ENCODE measurements at places on chromosomes 5 and 9.
A peak's percentile ranks its signal among the peaks of the same experiment; 100 is the strongest.

- peak; percentile 12 for DNase-seq
Observed at GRCh38 chr9:21381448-21382339, 3.5 kb downstream of the IFNA2 start.

GRCh38 chr9:104494808-104495207 lies 9.3 kb upstream of the OR13F1 start:
- DNase-seq: no peak

GRCh38 chr9:102518324-102518723 lies 476.8 kb upstream of the CYLC2 start:
- no peak for DNase-seq

- no peak for DNase-seq
Observed at GRCh38 chr9:26597542-26598149, 295.0 kb downstream of the CAAP1 start.

DNA sequence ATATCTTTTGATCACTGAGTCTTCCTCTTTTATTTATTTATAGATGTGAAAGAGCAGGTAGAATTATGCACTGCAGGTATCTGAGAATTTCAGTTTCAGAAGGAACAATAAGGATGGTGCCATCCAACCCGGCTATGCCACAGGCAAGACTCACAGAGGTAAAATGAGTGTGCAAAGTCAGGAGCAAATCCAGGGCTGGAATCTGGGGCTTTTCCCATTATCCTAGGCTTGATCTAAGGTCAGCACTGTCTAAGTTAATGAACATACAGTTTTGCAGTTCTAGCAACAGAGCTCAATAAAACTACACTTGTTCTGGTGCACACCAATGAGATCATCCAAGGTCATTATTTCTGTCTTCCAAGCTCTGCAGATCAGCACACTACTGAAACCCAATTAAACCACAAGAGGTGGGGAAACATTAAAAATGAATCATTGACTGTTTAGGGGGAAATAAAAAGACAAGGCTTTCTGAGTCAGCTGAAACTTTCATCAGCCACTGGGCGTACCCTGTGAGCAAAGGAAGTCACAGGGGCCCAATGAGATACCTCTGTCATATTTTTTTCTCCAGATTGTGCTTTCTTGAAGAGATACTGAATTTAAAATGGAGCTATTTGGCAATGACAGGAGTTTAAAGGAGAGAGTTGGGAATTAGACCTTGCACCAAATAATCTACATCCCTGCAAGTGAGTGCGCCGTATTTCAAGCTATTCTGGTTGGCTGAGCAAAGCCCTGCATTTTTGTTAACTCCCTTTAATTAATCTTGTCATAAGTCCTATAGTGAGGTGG lies 662.2 kb upstream of the ZNF608 start:
- DNase-seq: peak; percentile 18

DNA sequence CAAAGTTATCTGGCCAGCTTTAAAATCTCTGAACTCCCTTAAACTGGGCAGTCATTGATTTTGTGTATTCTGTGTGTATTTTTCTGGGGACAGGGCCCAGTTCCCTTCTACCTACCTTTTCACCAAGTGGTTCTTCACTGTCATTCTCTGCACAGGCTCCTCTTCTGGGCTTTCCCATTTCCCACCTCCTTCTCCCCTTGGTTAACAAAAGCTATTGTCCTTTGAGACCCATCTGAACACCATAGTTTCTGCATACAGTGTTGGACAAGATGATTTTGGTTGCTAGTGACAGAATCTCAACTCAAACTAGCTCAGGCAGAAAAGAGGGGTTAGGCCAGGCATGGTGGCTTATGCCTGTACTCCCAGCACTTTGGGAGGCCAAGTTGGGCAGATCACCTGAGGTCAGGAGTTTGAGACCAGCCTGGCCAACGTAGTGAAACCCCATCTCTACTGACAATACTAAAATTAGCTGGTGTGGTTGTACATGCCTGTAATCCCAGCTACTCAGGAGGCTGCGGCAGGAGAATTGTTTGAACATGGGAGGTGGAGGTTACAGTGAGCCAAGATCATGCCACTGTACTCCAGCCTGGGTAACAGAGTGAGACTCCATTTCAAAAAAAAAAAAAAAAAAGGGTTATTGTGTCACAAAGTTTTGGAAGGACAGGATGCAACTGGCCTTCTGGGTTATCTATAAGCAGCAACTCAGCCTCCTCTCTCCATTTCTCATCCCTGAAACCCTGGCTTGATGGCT lies 31.0 kb upstream of the ANKRD34B start:
- DNase-seq: no peak

DNA sequence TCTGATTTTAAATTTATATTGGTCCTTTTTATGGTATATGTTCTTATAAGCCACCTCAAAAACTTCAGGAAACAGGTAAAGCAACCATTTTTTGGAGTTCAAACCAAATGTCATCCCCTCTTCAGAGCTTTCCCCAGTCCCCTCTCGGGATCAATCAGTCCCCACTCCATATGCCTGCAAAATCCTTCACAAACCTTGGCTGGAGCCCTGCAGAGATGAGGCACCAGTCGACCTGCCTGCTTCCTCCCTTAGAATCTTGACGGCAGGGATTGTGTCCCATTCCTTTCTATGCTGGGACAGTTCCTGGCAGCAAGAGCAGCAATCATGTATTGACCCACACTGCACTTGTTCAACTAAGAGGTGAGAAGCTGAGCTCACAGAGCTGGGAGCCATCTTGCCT lies 22.6 kb downstream of the B4GALT1 start:
- DNase-seq: no peak

GRCh38 chr9:69805962-69806515 lies 14.6 kb upstream of the CFAP95 start:
- DNase-seq: no peak

GRCh38 chr9:90162819-90163218 lies 479.8 kb downstream of the DIRAS2 start:
- no peak for DNase-seq

GRCh38 chr5:165187815-165188214 lies 1682.4 kb downstream of the MAT2B start:
- DNase-seq: no peak

DNA sequence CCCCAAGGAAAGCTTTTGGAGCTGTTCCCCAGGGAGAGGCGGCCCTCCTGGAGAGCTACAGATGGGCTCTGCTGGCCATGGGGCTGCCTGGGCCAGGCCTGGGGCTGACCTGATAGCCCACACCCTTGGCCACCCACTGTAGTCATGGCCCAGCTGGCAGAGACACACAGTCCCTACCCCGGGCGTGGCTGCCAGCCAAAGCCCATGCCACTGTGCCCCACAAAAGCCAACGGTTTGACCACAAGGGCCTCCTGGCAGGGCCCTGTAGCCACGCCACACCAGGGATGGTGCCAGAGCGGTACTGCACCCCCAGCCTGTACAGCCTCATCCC lies 15.2 kb downstream of the NACC2 start:
- DNase-seq: no peak

DNA sequence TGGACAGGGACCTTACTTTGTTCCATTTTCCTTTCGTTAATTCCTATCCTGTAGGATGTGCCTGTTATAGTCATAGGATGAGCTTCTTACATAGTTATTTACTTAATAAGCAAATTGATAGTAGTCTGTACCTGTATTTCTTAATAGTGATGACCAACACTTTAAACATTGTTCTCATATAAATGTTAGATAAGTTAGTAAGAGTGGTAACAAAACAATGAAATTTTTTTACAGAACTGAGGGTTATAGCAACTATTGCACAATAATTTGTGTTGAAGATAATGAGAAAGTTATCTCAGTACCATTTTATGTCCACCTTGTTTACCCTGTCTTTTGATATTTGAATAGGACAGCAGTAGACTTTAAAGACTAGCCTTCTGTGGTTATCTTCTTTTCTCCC lies 162.9 kb upstream of the ELL2 start:
- DNase-seq: no peak

- DNase-seq: no peak
Observed at GRCh38 chr5:96133341-96134079, 171.9 kb upstream of the ELL2 start.

- no peak for DNase-seq
Observed at GRCh38 chr5:54756796-54757402, 228.5 kb downstream of the ESM1 start.

GRCh38 chr5:33611877-33612276 lies 171.1 kb downstream of the TARS1 start:
- DNase-seq: no peak

- DNase-seq: no peak
Observed at GRCh38 chr9:107471552-107471951, 18.0 kb downstream of the KLF4 start.

Data from activated CD4-positive, alpha-beta T cell treated with anti-CD3 and anti-CD28 coated beads, Interleukin-2, Interleukin-4, amounts not matched to agents 100 ng/mL and 50 ng/mL, durations not matched to agents 16 hours and 8 hours (primary cell).